Substantia nigra (tissue), 51 donors: ENCODE measurements at places on chromosomes 3 and 15.

DNA sequence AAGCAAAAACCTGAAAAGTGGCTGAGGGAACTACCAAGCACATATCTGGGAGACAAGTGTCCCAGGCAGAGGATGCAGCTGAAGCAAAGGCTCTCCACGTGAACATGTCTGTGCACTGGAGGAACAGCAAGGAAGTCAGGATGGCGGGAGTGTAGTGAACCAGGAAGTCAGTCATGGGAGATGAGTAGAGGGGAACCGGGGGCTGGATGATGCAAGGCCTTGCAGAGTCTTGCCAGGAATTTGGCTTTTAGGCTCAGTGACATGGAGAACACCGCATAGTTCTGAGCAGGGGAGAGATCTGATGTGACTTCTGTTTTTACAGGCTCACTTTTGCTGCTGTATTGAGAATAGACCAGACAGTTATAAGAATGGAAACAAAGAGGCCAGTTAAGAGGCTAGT lies 19.0 kb downstream of the C2CD4A start:
- DNase-seq, result no peak

DNA sequence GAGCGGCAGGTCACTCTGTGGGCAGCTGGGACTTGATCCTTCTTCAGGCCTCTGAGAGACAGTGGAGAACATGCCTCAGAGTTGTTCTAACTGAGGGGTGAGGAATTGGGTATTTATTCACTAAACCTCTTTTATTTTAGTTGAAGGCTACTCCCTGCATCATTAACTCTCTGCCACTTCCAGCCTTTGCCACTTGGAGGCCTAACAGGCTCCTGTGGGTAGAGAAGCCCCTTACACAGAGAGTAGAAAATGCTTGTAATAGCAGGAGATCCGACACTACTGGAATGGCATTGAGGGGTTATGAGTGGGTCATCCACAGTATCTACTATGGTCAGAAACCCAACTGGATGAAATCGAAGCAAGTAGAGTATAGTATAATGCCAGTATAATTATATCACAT lies 81.7 kb downstream of the RYR3 start:
- DNase-seq, result no peak

GRCh38 chr3:72754582-72754981 lies 93.7 kb downstream of the SHQ1 start:
- DNase-seq, result no peak

GRCh38 chr15:64990168-64990470 lies 405 bp upstream of the SPG21 start:
- DNase-seq, result no peak

- DNase-seq, result peak; percentile 35
Observed at GRCh38 chr3:66425032-66425431, 75.8 kb downstream of the LRIG1 start.

GRCh38 chr3:49994476-49994875 lies 54.5 kb downstream of the RBM6 start:
- no peak for DNase-seq

DNA sequence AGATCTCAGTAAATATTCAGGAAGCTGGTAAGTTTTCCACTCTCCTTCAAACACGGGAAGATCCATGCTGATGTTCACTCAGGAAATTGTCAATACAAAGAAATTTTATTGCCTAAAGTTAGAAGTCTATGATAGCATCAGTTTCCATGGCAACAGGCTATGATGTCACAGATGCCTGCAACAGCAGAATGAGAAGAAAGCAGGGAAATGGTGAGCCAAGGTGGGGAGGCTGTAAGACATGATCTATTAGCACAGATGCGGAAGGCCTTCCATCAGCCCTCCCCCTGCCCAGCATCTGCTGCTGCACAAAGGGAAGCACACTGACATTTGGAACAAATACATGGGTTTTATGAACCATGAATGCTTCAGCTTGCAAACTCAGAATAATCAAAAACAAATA lies 28.6 kb downstream of the EPHB1 start:
- no peak for DNase-seq

DNA sequence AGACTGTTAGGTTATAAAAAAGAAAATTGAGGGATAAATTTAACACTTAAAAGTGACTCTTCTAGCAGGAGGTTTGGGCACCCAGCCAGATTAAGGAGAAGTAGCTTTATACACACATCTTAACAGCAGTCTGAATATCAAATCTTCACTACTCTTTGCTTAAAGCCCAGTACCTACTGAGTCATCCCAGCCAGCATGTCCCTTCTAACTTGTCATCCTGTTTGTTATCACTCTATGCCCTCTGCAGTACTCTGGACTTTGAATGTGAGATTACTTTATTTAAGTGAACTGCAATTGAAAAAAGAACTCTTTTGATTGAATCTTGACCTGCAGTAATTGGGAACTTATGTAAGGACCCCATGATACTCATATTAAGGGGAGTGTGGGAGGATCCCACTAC lies 77.6 kb downstream of the FHIT start:
- no peak for DNase-seq
